ENCODE measurements at places on chromosomes 6 and 20. TPM values are rescaled to one million over a fixed set of nuclear protein-coding genes. Genes with fewer than 3 reads are reported as not detected.

DNA sequence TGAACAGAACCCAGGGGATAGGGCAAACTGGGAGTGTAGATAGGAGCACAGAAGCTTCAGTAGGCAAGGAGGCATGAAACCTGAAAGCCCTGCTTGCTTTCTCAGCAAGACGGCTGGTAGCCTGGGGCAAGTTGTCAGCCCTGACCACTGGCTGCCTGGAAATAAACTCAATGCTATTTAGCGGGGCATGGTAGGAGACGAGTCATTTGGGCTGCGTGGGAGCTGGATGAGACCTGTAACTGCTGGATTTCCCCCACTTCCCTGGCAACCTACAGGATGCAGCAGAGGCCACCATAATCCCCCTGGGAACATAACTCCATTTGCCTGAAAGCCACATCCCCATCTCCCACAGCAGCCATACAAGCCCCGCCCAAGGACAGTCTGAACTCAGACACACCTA, 332.6 kb upstream of the TBX18 start:
- H3K27me3 ChIP-seq, result no peaks in the 10 kb centered on the region
- no peak overlapping the region for H3K4me3 ChIP-seq
- DNase-seq, result no peak
- no peak overlapping the region for H3K27ac ChIP-seq

DNA sequence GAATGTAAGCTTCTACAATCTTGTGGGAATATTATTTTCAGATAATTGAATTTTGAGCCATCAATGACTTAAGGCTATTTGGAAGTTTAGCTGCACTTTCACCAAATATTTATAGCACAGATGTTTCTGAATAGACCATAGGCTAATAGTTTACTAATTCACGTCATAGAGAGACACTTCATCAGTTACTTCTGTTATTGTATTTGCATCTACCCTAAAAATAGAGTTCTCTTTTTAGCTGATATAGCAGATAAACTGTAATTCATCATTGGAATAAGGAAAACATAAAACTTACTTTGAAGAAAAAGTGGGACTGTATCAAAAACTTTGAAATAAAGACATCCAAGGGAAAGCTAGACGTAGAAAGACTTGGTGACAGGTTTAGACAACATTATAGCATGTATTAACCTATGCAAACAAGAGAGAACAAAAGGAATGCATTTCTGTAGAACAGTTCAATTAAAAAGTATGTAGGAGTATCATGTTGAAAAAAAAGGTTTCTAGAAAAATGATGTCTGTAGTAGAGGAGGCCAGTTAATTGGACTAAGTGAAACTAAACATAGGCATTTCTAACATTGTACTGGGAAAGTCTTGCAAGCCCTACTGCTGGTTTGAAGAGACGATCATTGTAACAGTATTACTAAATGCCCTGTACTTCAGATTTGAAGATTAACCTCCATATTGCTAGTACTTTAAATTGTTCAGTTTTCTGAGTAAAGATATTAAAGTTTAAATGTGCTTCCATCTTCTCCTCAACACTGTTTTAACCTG, 123.3 kb downstream of the ZFAND3 start:
- no peaks in the 10 kb centered on the region for H3K36me3 ChIP-seq
- H3K4me1 ChIP-seq, result no peaks in the 10 kb centered on the region
- no peak for DNase-seq

- DNase-seq, result no peak
- no peaks in the 10 kb centered on the region for H3K27me3 ChIP-seq
- H3K36me3 ChIP-seq, result no peaks in the 10 kb centered on the region
- H3K4me1 ChIP-seq, result no peaks in the 10 kb centered on the region
- H3K27ac ChIP-seq, result no peak overlapping the region
- H3K4me3 ChIP-seq, result no peak overlapping the region
These were observed 112.6 kb downstream of the PLCB1 start for GRCh38 chr20:8244637-8245036.

DNA sequence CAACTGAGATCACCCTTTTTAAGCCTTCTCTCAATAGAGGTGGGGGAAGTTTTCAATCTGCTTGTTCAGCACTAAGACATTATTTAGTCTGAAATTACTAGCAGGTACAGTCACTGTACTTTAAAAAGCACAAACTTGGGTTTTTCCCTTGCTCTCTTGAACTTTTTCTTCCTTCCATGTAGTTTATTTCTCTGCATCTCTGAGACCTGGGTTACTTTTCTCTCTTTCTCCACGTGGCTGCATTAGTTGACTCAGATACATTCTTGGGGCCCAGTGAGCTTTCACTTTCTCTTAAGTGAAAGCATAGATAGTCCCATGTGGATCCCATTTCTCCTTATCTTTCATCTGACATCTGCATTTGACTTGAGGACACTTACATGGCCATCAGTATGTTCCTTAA, 433.9 kb upstream of the MAP3K7 start:
- no peaks in the 10 kb centered on the region for H3K36me3 ChIP-seq
- no peaks in the 10 kb centered on the region for H3K4me1 ChIP-seq
- H3K27me3 ChIP-seq, result no peaks in the 10 kb centered on the region

- no peak for DNase-seq
- no peaks in the 10 kb centered on the region for H3K4me1 ChIP-seq
- no peak overlapping the region for H3K4me3 ChIP-seq
These were observed 39.3 kb downstream of the ATRN start for GRCh38 chr20:3510110-3510509.

Gene SALL4
- total RNA-seq, result 0.12 TPM

Data from aorta (tissue), 5 donors.